Substantia nigra (tissue), 51 donors: ENCODE measurements at places on chromosomes 6 and 20.

GRCh38 chr6:44264154-44265006 is 971 bp downstream of the NFKBIE start:
- no peak for DNase-seq

- no peak for DNase-seq
Measured at GRCh38 chr6:38501931-38502330, 137.8 kb downstream of the BTBD9 start.

GRCh38 chr6:45946352-45946751 is 69.3 kb downstream of the CLIC5 start:
- DNase-seq = no peak

DNA sequence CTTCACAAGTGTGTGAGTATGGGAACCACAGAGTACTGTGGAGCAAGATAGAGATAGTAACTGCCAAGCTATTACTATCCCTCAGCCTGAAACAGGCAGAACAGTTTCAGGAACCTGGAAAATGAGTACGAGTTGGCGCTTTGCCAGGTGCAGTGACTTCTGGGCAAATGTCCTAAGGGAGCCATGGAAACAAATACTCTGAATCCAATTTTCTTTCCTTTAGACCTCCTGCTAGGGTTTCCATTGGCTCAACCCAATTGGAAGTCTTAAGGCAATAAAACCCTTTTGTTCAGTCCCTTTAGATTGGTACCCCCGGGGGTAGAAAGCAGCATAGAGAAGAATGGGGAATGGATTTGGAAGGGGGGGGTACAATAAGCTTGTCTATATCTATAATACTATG is 205.0 kb upstream of the EPHA7 start:
- DNase-seq = peak; percentile 34

- DNase-seq = no peak
Measured at GRCh38 chr6:116329156-116329555, 41.6 kb upstream of the DSE start.

- DNase-seq = no peak
Measured at GRCh38 chr20:62605236-62605943, 36.9 kb upstream of the SLCO4A1 start.

DNA sequence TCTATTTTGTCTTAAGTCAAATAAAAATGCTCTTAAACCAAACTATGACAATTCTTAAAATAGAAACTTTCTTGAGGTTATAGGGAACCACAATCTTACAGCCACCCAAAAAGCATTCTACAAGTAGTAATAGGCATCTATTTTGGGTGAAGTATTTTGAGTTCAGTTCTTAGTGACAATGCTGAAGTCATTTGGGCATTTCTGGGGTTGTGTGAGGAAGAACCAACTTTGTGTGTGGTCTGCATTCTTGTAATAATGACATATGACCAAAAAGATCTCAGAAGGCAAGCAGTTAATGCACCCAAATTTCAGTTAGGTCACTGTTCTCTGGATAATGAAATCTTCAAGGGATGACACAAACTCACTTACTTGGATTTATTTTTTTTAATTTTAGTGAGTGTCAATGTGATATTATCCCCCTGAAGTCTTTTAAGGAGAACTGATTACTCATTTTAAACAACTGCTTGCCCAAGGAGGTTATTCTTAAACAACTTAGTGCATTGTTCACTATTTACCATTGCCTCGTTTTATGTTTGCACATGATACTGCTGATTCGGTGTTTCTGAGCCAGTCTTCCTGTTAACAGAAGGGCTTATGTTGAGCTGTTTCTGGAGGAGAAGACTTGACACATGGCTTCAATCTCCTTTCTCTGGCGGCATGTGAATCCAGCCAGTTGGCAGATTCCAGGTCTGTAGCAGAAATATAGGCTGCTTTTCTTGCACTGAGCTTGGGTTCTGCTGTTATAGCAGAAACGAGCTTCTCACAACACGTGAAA is 618.9 kb downstream of the BCKDHB start:
- no peak for DNase-seq

DNA sequence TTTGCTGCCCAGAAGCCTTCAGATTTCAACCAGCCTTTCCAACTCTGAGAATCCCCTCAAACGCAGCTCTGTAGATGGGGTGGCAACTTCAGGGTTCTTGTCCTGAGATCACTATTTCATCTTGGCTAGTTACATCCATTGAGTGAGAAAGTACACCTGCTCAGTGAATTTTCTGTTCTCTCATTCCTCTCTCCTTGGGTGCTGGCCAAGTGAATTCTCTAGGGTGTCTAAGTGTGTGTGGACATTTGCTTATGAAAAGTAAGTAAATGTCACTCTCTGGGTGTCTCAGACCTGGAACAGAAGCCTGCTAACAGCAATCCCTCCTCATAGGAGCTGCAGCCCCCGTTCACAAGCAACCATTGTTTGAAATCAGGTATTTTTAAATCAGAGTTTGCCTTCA is 3.8 kb downstream of the RIN2 start:
- no peak for DNase-seq

- peak; percentile 24 for DNase-seq
Measured at GRCh38 chr20:44087051-44087856, 99.7 kb downstream of the JPH2 start.

DNA sequence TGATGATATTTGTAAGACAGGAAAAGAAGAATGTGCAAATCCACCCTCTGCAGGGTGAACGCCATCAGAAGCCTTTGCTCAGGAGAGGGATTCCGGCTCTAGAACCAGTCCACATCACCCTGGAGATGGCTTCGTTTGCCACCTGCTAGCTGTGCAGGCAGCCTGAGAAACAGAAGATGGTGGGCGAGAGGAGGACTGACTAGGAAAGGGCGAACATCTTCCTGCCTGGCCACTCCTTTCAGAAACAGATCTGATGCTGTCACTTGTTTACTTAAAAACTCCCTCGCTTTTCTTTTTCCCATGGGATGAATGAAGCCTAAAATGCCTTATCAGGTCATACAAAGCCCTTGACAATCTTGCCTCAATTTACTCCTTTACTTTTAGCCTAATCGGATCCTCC is 1.2 kb downstream of the PTPRA start:
- no peak for DNase-seq

DNA sequence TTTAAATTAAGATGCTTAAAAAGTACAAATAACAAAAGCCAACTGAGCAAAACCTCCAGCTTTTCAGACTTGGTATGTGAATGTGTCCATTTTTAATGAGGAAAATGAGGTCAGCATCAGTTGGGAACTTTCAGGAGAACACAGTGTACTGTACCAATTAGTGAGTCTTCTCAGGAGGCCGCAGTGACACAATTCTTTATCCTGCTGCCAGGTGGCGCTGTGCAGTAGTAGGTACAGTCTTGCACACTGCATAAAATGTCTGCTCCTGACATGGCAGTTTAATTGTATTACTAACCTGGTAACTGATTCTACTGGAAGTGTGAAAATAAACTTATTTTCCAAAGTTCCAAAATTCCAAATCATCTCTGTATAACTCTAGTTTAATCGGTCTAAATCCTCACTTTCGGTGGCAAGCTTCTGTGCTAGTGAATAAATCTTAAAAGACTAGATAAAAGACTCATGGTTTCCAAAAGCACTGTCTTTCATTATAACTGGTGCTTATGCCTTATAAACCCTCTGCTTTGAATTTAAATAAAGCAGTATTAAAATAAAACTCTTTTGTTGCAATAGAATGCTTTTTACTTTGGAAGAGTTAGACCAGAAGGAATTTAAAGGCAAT is 214.8 kb upstream of the MMS22L start:
- DNase-seq = no peak

- DNase-seq = no peak
Measured at GRCh38 chr6:144197919-144198318, 47.6 kb downstream of the STX11 start.

GRCh38 chr20:64189530-64189966 is 25.3 kb downstream of the MYT1 start:
- DNase-seq = no peak

DNA sequence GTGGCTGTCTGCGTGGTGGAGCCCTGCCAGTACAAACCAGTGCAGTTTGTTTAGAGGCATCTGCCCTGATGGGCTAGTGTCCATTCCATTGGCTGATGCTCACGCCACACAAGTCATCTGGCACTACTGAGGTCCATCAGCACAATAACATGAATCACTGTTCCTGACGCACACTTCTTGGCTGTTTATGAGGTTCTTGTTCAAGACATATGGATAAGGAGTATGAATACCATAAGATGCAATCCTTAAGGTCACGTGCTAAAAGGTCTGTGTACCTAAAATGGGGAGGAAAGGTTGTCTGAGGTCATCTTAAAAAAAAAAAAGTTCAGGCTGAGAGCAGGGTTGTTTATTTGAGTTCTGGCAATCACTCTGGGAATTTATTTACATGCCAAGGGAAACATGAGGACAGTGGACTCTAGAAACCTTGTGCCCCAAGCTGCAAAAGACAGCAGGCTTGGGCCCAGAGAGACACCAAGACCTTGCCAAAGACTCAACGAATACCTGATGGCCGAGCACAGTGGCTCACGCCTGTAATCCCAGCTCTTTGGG is 54.1 kb upstream of the SHLD1 start:
- DNase-seq = no peak
